ENCODE measurements at places on chromosomes 13 and 19.

GRCh38 chr13:30720172-30720869 lies 15.0 kb upstream of the ALOX5AP start:
- DNase-seq, result no peak

DNA sequence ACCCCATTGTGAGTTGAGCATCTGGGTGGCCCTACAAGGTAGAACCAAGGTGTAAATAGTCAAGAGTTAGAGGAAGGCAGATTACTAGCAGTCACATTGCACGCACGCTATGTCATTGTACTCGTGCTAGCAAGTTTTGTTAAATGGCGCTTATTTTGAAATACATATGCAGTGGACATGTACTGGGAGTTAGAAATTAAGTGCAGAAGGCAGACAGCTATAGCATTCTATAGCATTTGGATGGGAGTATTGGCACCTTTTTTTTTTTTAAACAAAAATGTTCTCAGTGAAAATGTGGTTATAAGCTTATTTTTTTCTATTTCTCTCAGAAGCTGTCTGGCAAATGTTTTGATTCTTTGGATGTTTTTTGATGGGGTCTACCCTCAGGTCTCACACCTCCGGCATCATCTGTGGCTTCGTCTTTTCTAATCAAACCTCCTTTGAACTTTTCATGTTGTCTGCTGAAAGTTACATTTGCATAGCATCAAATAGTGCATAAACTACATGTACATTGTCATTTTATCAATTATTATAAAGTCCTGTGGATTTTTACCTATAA lies 68.1 kb downstream of the ARHGEF7 start:
- no peak for DNase-seq

DNA sequence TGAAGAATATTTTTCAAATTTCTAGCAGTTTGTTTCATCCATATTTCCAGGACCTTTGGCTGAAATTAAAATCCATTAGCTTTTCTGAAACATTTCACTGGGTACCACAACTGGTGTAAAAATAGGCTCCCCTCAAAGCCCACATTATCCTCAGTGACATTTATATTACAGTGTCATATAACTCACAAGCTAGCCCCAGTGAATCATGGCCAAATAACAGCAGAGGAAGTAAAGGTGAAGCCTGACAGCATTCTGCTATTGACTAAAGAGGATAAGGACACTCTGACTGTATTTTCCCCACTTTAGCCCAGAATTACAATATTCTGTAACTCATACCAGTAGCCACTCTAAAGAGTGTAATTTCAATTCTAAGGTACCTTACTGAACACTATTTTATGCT lies 21.9 kb downstream of the KCTD12 start:
- DNase-seq, result no peak

- DNase-seq, result no peak
Observed at GRCh38 chr19:3129112-3129511, 6.7 kb upstream of the GNA15 start.

DNA sequence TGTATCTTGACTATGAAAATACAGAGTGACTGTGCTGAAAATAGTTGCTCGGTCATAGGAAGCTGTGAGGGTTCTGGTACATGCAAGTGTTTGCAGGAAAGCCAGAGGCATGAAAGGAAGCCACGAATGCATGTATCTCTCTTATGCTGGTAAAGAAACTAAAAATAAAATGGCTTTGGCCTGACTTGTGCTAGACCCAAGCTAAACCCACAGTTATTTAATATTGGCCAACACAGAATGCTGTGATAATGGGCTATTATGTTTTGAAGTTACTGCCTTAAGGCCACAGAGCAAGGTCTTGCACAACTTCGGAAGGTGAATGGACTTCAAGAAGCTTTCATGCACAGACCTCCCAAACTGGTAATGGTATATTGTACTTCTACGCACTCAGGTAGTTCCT lies 518.2 kb upstream of the HTR2A start:
- no peak for DNase-seq

DNA sequence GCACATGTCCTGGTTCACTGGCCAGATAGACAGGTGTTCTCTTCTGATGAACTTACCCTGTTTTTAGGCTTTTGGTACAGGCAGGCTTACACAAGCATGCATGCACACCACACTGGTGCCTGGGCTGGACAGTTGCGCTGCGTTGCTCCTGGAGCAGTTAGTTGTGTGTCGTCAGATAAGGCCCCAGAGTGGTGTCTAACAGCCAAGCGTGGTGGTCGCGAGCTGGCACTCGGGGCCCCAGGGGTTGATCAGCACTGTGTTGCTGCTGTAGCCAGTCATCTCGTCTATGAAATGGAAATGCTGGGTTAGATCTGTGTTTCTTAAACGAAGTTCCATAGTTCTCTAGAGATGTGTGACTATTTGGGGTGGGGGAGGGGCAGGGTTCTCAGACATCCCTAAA lies 24.6 kb upstream of the TEX29 start:
- DNase-seq, result no peak

DNA sequence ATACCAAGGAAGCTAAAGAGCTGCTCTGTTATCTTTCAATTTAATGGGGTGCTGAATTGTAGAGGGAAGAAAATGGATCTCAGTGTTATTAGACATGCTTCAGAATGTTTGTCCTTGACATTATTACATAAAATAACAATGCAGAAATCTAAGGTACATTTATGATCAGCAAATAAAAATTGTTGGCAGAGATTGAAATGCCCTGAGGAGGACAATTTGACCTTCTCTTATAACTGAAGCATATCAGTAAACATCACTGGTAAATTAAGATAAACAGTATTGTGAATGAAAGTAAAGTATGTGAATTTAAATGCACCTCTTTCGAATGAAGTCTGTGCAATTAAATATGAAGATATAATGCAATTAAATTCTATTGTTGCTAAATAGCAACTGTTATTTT lies 1362.1 kb upstream of the ATXN8OS start:
- DNase-seq, result no peak

DNA sequence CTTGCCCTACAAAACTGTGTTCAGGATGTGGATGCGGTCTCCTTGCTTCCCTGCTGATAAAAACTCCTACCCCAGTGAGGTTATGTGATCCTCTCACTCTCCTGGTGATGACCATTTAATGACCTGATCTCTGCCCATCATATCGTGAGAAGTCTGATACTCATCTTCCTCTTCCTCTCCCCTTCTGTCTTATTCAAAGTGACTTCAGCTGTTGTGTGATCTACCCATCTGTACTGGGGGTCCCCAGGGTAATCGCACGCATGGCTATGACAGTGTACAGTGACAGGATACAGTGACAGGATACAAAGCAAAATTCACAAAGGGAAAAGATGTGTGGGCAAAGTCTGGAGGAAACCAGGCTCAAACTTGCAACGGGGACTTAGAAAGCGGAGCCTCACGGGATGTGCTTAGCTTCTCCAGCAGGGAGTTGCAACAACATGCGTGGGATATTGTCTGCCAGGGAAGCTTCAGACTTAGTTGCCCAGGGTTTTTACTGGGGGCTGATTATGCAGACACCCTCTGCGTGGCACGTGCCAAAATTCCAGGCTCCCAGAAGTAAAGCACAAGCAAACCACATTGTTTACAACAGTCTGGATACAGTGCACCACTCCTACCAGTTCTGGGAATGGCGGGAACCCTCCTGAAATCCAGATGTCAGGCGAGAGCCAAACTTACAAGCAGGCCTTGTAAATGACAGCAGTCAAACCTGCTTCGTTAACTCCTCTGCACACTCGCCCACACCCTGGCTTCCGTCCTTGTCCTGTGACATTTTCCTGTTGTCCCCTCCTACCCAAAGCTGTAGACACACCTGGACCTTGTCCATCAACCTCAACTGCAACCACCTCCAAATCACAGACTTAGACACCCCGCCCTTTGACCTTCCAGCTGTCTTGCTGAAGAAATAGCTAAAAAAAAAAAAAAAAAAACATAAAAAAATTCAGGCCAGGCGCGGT lies 18.0 kb upstream of the GARRE1 start:
- DNase-seq, result no peak

DNA sequence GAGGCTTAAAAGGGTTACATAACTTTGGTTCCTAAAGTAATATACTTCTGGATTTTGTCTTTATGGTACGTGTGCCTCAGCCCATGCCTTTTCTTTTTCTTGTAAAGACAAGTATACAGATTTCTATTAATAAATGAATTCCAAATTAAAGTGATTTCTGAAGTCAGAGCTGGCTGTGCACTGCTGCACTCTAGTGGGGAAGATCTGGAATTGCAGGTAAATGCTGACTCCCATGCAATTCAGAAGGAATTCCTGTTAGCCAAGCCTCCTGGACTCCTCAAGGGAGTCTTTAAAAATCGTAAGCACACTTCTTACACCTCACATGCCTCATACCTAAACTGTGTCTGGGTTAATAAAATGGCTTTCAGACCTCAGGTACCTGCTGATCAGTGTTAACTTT lies 118.4 kb upstream of the SLC7A1 start:
- DNase-seq, result no peak

GRCh38 chr19:17778968-17779929 lies 15.7 kb upstream of the B3GNT3 start:
- no peak for DNase-seq

- DNase-seq, result no peak
Observed at GRCh38 chr13:49457221-49457620, 13.1 kb downstream of the SETDB2 start.

GRCh38 chr19:47469363-47469700 lies 2.4 kb downstream of the SLC8A2 start:
- no peak for DNase-seq

DNA sequence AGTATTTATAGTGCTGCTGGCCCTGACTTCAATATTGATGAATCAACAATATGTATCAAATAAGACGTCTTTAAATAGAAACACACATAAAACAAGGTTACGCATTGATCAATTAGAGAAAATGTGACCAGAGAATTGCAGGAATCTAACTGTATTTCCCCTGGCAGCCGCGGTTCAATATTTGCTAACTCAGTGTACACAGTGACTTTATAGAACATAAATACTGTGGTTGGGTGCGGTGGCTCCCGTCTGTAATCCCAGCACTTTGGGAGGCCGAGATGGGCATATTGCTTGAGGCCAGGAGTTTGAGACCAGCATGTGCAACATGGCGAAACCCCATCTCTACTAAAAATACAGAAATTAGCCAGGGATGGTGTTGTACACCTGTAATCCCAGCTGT lies 22.8 kb upstream of the UPF3A start:
- no peak for DNase-seq

DNA sequence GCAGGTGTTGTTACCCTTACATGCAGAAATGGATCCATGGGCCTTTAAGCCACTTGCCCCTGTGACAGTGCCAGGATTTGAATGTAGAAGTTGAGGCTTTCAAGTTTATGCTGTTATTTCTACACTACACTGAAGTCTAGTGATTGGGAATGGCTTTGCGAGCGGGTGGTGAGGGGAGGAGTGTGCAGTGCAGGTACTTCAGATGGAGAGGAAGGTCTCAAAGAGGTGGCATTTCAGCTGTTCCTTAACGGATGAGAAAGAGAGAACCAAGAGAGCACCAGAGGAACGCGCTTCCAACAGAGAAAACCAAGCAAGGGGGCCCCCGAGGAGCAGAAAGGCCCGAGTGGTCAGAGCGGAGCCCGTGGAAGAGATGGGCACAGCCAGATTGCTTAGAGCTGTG lies 13.3 kb downstream of the ACTN4 start:
- no peak for DNase-seq

DNA sequence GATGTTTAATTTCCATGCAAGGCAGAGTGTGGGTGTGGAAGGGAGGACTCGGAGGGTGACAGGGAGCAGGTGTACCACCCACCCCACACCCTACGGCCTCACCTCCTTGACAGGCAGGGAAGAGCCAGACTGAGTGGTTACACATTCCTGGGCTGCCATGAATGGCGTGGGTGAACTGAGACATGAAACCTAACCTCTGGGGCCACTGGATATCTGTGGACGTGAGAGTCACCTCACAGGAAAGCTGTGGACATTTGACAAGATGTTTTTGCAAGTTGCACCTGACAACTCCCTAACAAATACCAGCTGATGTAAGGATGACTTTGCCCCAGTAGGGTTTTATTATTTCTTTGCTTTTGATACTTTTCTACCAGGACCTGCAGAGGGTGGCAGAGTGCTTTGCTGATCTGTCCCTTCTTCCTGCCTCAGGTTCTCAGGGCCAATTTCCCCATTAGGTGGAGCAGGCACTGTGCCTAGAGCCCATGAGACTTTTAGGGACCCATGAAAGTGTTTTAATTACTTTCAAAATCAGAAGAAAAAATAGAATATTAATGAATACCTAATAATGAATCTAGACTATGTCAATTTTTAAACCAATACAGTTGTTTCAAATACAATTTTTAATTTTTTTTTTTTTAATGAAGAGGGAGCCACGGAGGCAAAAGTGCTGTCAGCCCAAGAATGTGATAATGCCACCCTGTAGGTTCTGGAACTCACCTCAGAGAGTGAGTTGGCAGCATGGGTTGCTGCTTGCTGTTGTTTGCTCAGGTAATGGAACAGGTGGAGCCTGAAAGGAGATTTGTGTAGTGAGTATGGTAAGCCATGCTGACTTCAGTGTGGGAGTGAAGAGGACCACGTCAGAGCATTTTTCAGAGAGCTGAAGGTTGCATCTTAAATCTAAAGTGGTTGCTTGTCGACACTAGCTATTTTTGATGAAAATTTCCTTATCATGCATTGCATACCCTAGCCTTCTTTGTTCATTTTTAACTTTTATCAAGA lies 58.0 kb upstream of the CYSLTR2 start:
- DNase-seq, result no peak

DNA sequence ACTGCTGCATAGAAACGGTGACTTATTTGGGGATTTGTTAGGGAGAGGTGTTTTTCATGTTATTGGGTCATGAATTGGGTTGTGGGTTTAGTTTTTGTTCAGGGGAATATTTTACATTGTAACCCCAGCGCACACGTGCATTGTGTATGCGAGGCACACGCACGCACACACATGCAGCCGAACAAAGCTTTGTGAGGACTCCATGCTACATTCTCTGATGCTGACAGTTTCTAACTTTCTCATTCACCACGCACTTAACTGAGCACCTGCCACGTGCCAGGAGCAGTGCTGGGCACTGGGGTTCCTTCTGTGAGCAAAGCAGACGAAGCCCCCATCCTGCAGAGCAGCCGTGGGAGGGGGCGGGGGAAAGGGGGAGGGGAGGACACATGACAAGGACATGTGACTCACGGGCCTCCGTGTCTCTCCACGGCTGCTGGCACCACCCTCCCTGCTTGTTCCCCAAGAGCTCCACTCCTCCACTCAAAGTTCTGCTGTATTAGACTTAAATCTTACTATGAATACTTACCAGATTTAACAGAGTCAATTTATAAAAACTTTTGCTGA lies 55.6 kb downstream of the SLC7A9 start:
- DNase-seq, result no peak

- DNase-seq, result no peak
Observed at GRCh38 chr13:98508280-98508679, 68.6 kb downstream of the STK24 start.
